NCI-H187 (cell line): ENCODE measurements at places on chromosomes 4 and X.
A peak's percentile ranks its signal among the peaks of the same experiment; 100 is the strongest.

DNA sequence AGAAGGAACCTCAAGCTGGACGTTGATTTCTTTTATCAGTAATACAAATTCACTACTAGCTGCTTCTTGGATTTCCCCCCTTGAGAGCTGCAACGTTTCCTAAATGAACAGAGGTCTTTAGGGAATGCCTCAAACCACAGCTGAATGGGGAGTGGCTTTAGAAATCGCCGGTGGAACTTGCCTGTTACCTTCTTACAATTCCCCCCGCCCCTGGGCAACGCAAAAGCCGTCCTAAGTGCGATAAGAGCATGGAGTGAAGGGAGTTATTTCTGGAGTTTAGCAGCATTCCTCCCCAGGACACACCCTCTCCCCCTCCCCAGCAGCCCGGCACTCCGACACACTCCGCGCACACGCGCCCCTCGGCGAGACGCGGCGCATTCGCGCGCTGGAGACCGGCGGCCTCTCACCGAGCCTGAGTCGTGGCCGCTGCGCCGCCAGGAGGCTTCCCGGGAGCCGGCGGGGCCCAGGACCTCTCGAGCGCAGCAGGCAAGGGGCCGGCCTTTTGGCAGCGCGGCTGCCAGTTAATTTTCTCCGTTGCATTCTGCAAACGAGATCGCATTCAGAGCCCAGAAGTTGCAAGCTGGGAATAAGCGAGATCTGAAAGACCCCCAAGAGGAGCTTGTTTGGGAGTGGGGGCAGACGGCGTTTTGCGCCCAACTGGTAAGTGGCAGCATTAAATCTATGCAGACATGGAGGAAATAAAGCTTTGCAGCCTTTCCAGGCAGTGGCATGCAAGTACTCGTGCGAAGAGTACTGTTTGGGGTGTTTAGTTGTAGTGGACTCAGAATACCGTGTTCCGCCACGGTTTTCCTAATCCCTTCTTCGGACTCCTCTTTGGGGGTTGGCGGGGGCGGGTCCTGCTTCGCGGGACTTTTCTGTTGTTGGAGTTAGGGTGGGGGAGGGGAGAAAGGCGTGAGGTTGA lies 134.7 kb downstream of the PALLD start:
- peak; percentile 9 for DNase-seq

GRCh38 chr4:133190098-133190497 lies 41.0 kb downstream of the PCDH10 start:
- DNase-seq: no peak

DNA sequence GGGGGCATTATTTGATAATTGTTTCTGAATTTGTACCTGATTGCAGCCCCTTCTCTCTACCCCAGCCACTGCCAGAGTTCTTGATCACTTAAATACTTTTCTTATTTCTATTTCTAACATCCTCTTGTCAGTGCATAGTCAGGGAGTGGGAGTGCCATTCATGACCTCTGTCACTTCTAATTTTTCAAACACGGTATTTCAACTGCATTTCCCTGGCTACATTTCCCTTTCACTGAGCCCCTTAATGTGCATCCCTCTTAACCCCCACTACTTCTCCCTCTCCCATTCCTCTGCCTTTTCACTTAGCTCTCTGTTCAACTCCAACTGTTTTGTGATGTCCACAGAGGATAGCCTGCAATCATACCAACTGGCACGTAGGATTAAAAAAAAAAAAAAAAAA lies 128.3 kb upstream of the NAP1L5 start:
- no peak for DNase-seq

DNA sequence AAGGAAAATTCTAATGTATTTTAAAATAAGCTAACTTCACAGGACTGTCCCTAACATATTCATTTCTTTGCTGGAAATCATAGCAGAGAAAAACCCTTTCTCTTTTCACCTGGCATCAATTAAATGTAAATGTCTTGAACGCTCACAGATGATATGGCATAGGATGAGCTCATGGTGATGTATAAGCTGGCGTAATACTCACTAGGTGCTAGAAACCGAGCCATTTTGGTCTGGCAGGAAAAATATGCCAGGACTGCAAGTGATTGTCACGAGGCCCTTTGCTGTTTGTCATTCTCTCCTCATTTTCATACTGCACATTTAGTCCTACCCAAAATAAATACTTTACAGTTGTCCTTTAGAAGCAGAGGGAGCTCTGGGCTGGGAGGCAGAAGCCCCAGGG lies 222.7 kb upstream of the LNX1 start:
- no peak for DNase-seq

DNA sequence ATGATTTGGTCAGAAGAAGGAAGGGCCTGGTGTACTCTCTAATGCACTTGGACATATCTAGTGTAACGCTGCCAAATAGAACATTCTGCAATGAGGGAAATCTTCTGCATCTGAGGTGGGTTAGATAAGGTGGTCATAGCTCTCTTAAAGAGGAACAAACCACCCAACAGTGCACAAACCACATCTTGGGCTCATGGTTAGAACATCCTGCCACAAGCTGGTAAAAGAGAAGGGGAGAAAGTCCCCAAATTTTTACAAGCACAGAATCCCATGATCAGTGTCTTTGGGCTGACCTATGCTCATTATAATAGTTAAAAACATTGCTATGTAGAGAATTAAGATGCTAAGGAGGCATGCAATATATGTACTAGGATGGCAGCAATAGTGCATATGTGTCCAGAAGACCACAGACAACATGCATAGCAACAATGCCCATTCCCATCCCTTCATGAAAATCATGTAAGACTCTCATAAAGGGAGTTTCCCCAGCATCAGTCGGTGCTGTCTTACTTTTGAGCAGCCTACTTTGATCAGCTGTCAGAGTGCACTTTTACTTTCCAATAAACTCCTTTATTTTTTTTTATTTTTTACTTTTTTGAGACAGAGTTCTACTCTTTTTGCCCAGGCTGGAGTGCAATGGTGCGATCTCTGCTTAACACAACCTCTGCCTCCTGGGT lies 99.7 kb upstream of the SLC7A11 start:
- no peak for DNase-seq

- no peak for DNase-seq
Measured at GRCh38 chr4:61427818-61428495, 227.8 kb downstream of the ADGRL3 start.

GRCh38 chrX:99415470-99415869 lies 994.6 kb downstream of the PCDH19 start:
- DNase-seq: no peak

DNA sequence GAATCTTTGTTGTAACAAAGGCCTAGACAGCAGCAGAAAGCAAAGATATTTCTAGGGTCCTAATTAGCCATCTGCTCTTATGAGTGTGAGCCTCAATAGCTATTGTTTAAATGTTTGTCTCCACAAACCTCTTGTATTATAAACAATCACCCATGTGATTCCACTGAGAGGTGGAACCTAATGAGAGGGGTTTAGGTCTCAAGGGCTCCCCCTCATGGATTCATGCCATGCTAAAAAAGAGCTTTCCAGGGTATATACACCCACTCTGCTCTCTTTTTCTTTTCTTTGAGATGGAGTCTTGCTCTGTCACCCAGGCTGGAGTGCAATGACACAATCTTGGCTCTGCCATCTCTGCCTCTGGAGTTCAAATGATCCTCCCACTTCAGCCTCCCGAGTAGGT lies 42.1 kb downstream of the TRIM61 start:
- DNase-seq: no peak

DNA sequence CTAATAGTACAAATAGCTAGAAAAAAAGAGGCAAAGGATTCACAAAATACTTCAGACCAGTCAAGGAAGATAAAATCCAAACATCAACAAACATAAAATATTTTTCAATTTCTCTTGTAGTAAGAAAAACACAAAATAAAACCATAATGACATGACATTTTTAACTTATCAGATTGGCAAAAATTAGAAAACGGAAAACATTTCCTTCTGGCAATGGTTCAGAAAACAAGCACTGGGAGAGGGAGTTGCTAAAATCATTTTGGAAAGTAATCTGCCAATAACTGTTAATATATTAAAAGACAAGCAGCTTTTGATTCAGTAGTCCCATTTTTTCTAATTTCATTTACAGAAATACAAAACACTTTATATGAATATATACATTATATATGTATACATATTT lies 26.1 kb downstream of the TKTL2 start:
- DNase-seq: no peak

DNA sequence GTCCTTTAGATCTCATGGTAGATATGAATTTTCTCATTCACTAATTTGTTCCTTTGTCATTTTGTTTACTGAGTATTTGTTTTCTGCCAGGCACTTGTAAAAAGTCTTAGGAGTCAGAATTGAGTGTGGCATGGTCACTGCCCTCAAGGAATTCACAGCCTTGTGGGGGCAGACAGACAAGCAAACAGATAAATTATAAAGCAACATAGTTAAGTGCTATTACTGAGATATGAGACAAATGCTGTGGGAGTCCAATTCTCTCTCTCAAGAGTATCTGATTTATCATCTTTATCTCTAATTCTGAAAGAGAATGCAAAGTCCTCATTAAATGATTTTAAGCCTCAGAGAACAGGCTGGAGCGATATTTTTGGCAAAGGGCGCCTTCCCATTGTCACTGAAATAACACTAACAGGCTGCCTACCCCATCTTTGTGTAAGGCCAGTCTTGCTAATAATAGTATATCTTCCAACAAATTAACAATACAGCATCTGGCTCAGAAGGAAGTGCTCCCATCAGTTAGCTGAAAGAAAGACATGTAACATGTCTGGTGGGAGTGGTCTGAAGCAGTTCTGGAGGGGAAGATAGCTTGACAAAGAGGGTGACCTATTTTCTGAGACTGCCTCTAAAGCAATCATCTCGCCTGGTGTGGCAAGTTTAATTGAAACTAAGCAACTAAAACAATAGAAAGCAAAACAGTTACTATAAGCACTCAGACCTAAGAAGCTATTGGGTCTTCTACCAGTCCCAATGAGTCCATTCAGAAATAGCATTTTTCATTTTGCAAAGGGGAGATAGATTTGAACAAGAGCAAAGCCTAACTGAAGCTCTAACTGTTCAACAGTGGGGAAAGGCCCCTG lies 61.5 kb upstream of the AMOT start:
- DNase-seq: no peak

DNA sequence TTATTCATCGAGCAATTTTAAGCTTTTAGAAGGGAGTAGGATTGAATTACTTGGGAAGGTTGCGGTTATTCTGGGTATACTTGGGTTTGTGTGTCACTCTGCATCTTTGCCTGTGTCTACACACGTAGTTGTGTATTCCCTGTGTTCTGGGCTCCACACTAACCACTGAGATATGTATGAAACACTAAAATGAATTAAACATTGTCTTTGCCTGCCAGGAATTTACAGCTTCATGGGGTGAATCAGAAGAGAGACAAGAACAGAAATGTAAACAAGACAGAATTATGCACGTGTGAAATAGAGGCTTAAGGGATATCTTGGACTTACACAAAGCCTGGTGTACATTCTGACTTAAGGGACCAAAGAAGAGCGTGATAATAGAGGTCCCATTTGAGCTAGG lies 228.5 kb downstream of the AFF2 start:
- no peak for DNase-seq

DNA sequence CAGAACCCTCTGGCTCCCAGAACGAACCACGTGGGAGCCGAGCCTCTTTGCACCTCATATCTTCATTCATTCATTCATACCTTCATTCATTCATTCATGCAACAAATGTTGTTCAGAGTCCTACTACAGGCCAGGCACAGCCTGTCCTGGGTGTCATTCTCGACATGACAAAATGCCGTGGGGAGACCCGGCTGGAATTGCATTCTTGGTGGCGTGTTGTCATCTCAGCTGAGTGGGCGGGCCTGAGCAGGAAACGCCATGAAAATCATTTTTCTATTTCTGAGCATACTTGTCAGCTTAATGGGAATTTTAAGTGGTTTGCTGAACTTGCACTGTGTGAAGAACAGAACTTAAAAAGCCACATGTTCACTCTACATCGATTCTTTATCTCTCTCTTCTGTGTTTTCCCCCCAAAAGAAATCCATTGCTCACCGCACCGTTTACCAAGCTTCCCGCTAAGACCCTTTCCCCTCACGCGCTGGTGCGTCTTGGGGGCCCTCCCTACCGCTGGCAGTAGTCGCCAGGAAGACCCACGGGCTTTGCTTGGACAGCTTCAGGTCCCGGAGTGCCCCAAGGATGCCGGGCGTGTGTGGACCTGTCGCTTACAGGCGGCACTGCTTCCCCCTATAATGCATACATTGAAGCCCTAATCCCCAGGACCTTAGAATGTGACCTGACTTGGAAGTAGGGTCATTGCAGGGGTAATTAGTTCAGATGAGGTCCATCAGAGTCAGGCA lies 41.6 kb upstream of the HMX1 start:
- DNase-seq: no peak

GRCh38 chr4:52996261-52997131 lies 134.4 kb downstream of the RASL11B start:
- DNase-seq: no peak

DNA sequence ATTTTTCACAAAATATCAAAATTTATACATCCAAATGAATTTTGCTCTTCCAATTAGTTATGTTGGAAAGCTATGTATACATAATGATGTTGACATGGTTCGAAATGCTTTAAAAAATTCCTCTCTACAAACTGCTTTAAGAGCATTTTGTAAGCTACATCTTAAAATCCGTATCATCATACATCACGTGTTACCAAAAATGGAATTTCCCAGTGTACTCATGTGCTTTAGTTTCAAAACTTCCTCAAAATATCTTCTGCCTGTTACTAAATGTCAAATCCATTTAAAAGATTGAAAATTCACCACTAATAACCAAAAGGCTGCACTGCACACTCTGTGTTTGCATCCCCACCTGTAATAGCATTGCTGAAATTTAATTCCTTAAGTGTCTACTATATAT lies 87.9 kb downstream of the WDFY3 start:
- no peak for DNase-seq

GRCh38 chrX:49991758-49992157 lies 69.4 kb downstream of the CLCN5 start:
- DNase-seq: no peak

DNA sequence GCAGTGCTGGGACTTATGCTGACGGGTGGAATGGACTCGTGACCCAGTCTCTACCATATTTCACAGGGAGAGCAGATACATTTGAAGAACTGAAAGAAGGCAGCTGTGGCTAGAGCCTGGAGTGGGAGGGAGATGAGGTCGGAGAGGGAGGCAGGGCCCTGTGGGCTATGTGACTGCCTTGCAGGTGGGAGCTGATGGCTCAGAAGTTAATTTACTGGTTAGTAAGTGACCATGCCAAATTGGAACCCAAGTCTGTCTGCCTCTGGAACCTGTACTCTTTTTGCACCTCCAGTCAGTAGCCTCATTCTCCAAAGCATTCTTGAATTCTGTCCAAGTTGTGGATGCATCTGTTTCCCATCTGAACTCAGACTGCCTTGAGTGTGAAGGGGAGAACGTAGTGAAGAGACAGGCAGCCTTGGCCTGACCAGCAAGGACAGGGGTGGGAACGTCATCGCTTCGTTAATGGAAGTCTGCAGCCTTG lies 92.3 kb downstream of the REPS2 start:
- no peak for DNase-seq

GRCh38 chrX:120015145-120016067 lies 62.1 kb downstream of the RHOXF2B start:
- DNase-seq: no peak

- DNase-seq: no peak
Measured at GRCh38 chr4:23323436-23323835, 566.4 kb downstream of the PPARGC1A start.
